Mucosa of descending colon (tissue), 3 donors: ENCODE measurements at places on chromosomes 2 and 18. TPM values are rescaled to one million over a fixed set of nuclear protein-coding genes. Genes with fewer than 3 reads are reported as not detected.

DNA sequence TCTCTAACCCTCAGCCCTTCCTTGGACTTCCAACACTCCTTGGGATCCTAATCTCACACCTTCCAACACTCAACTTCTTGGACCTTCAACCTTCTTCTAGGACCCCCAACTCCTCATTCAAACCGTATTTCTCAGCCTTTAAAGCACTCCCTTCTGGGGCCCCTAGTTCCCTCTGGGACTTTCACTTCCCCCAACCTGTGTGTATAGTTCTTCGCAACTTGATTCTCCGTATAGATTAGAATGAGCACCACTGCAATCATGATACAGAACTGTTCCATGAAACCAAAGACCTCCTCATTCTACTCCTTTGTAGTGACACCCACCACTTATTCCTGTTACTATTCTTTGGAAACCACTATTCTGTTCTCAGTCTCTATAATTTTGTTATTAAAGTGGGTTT lies 62.0 kb upstream of the NFU1 start:
- no peak for DNase-seq

DNA sequence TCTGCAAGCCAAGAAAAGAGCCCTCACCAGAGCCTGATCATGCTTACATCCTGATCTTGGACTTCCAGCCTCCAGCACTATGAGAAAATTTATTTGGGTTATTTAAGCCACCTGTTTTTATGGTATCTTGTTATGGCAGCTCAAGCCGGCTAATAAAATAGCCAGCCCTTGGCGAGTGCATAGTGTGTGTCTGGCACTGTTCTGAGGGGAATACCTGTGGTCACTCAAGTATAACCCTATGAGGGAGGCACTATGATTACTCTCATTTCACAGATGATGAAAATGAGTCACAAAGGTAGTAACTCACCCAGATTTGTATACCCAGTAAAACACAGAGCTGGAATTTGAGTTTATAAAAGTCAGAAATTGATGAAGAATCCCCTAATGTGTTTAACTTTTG lies 556.9 kb upstream of the SETBP1 start:
- DNase-seq, result no peak

DNA sequence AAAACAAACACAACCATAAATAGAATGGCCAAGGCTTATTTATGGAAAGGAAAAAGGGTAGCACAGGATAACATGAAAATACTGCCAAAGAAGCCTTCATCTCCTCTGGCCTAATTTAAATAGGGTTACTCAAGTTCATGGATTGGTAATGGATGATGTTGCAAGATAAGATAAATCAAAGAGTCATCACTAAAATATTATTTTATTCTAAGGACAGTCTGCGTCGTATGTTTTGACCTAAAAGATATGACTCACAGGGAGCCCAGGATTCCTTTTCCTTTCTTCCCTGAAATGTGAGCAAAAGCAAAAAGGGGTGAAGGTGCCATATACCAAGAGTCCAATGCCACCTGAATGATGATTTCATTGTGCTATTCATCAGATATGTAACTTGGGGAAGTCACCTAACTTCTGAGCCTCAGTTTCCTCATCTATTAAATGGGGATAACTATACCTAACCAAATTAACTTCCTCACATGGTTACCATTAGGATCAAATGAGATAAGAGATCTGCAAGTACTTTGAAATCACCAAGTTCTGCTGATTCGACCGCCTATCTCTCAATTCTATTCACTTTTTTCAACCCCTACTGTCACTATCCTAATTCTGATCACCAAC lies 137.7 kb downstream of the THADA start:
- no peak for DNase-seq

- no peak for DNase-seq
Observed at GRCh38 chr2:148590612-148591011, 53.9 kb upstream of the EPC2 start.

DNA sequence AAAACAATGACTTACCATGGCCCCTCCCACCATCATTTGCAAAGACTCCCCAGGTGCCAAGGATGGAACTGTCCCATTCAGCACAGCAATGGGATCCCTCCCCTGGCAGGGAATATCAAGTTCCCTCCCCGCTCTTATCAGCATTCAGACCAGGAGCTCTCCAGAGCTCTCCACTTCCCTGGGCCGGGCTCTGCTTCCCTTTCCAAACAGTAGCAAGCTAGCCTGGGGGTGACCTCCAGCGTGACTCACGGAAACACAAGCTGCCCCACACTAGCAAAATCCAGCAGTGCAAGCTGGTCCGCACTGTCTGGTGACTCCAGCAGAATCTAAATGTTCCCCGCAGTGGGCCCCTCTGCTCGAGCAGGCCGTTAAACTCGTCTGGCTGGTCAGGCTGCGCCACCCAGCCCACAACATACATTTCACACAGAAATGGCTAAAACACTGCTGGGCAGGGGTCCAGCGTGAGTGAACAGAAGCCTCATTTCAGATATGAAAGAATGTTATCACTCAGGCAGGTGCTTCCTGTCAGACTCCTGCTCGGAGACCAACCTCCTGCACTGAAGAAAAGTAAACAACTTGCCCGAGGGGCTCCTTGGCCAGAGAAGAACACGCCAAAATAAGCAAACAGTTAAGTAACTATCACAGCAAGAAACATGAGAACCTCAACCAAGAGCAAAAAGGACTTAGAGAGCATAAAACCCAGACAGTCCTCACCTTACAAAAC lies 33.9 kb downstream of the STAT1 start:
- peak; percentile 30 for DNase-seq

DNA sequence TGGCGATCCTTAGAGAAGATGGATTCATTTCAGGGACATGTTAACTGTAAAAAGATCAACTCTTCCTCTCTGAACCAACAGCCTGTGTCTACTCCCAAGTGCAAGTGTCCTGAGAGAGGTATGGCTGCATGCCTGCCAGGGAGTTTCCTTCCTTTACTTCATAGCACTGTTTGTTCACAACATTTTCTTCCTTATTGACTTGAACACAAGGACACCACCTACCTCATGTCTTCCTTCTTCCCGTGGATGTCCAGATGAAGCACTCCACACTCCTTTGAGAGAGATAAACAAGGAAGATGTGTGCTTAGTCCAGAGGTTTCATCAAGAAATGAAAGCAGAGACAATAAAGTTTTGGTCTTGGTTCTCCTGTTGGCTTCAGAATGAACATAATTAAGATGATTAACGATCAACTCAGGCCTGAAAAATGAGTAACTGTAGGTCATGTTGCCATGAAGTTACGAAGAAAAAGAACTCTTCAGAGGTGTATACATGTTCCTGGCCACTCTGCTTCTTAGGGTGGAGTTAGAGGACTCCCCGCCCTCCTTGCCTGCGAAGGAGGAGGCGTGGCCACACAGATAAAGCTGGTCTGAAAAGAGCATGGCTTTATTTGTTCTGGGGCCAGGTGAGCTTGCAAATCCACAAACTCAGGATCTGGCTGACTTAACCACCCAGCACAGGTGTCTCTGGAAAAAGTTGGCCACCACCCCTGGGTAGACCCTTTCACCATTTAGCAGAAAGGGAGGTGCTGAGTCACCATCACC lies 155.0 kb upstream of the KCTD1 start:
- peak; percentile 60 for DNase-seq

GRCh38 chr2:69641887-69642708 lies 1.4 kb downstream of the AAK1 start:
- no peak for DNase-seq

- DNase-seq, result no peak
Observed at GRCh38 chr18:11366410-11366809, 217.0 kb upstream of the PIEZO2 start.

DNA sequence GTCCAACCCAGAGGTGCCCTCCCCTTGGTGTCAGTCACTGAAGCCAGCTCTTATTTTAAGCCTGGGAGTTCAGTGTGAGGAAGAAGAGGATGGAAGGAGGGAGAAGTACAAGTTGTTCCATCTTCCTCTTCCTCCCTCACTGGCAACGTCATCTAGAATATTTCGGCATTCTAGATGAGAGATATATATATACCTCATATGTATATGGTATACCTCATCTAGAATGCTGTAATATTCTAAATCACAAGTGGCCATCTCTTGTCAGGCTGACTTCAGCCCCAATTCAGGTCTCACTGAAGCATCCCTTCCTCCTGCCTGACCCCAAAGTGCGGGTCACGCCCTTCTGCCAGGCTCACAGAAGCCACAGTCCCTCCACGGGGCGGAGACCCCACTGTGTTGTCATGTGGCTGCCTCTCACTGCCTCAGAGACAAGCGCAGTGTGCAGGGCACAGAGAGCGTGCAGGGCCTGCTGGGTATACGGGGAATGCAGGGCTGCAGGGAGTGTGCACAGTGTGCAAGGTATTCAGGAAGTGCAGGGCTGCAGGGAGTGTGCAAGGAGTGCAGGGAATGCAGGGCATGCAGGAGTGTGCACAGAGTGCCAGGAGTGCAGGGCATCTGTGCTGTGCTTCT lies 32.8 kb upstream of the B3GNT7 start:
- no peak for DNase-seq

- no peak for DNase-seq
Observed at GRCh38 chr2:99762714-99763113, 272.9 kb upstream of the REV1 start.

GRCh38 chr2:96144481-96145035 lies 682 bp downstream of the DUSP2 start:
- DNase-seq, result peak; percentile 74

GRCh38 chr2:28558918-28559317 lies 63.1 kb downstream of the PLB1 start:
- DNase-seq, result no peak

Gene CCDC141
- total RNA-seq, result 1.5 TPM

Gene MARCO
- total RNA-seq, result 10.4 TPM
